ENCODE measurements at places on chromosomes 6 and 20. TPM values are rescaled to one million over a fixed set of nuclear protein-coding genes. Genes with fewer than 3 reads are reported as not detected.

Gene ACOT13
- 49.9 TPM for polyA plus RNA-seq

GRCh38 chr20:20024942-20025341 lies 7.8 kb downstream of the NAA20 start:
- no peak for DNase-seq

DNA sequence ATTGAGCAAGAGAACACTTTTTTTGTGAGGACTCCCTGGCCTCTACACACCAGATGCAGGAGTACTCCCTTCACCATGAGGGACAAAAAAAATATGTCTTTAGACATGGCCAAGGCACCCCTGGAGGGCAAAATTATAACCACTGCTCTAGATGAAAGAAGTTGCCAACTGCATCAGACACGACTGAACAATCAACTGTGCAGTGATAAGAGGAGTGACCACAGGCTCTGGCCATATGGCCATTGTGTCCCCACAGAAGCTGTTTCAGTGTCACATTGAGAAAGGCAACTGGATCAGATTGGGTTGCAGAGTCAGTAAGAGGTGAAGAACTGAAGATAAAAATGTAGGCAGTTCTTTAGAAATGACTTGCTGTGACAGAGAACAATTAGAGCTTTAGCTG lies 85.7 kb downstream of the C6orf118 start:
- DNase-seq, result no peak

Gene CHRNA4
- polyA plus RNA-seq, result 6.4 TPM

Gene TBX18
- polyA plus RNA-seq, result 1.4 TPM

- no peak for DNase-seq
Observed at GRCh38 chr6:90375681-90376439, 79.2 kb upstream of the BACH2 start.

DNA sequence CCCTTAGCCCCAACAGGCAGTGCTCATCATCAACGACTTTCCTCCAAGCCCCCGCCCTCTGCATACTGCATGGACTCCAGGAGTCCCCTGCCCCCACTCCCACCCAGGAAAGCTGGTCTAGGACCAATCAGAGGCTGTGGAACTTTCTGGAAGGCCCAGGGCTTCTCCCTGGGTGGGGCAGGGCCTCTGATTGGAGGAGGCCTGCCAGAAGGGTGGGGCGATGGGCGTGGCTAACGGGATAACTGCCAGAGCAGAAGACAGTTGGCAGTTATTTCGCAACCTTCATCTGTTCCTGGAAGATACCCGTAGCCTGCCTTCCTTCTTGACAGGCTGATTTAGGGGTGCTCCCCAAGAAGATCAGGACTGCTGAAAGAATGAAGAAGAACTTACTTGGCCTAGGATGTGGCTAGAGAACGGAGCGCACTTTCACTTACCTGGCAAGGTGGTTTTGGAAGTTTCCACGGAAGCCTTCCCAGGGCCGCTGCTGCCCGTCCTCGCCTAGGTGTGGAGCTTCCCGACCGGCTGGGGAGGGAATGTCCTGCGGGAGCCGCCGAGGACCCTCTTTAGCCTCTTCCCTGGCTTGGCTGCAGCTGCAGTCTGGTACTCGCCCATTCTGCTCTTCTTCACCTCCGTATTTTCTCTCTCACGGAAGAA lies 209.0 kb downstream of the LRFN2 start:
- no peak for DNase-seq

Gene ENPP1
- 0.36 TPM for polyA plus RNA-seq

DNA sequence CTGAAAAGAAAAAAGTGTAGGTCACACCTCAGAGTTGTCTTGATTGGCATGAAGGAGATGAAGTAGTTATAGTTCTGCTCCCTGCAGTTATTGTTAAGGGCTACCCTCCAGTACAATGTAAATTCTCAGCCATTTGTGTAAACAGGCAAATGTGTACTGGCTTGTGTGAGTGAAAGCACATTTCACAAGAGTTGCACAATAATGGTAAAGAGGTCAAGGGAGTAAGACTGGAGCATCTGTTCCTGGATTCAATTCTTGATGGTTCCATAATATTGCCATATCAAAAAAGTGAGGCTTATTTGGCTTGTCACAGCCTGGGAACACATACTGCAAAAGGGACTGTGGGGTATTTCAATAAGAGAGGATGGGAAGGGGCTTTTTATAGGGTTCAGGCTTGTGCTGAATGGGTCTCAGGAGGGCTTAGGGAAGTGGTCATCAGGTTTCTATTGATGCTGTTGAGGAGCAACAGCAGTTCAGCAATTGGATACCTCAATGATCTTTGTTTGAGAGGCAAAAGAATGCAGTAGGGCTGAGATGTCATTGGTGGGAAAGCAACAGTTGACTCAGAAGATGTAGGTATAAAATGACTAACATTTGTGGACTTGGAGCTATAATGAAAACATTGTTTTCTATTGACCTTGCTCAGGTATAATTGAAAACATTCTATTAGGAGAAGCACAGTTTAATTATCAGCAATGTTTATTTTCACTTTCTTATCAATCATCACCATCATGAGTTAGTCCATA lies 402.6 kb downstream of the BCKDHB start:
- DNase-seq, result no peak

DNA sequence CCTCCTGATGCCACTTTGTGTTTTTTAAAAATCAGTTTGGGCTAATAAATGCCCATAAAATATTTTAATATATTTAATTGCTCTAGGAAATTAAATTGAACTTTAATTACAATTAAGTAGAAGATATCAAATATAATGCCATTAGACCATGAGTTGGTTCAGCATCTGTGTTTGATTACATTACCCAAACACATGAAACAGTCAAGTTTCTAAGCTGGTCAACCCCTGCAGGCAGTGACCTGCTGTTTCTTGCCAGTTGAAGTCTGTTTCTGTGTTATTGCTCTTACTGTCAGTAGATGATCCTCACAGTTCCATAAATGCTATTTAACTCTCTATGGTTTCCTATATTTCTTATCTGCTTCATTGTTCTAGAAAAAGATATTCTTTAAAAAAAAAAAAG lies 9.7 kb upstream of the TENT5A start:
- no peak for DNase-seq

- no peak for DNase-seq
Observed at GRCh38 chr6:77470983-77471382, 7.7 kb upstream of the HTR1B start.

Gene SGK2
- polyA plus RNA-seq, result 7.3 TPM

DNA sequence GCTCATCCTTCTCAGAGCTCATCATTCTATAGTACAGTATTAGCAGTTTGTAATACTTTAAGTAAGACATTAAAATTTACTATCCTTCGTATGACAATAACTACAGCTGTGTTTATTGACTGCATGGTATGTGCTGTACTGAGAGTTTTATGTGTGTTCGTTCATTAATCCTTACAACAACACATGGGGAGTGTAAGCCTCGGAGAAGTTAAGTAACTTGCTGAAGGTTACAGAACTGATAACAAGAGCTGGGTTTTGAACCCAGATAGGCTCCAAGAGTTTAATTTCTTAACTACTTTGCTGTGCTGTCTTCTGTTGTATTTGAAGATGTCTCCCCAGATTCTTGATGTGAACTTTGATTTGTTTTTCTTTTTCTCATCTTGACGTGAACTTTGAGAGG lies 23.7 kb downstream of the BRPF3 start:
- DNase-seq, result no peak

All from brain (organoid and tissue), 16 donors.